DMS153 (cell line): ENCODE measurements at places on chromosomes 11 and 22.

DNA sequence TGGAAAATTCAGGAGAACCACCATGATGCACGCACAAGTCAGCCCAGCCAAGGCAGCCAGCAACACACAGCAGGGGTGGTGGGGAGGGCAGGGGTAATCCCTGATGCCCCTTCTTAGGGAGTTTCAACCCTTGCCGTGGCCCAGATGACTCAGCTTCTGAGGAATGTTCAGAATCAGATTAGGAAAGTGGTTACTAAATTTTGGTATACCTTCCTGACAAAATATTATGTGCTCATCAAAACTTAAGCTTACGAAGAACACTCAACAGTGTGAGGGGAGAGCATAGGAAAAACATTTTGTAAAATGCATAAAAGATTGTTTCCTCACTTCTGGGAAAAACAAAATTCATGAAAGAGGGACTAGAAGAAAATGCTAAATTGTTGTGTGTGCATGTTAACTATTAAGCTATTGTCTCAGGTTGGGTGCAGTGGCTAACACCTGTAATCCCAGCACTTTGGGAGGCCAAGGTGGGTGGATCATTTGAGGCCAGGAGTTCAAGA lies 32.1 kb downstream of the SERPIND1 start:
- DNase-seq: no peak

GRCh38 chr11:99244613-99245012 lies 223.9 kb downstream of the CNTN5 start:
- no peak for DNase-seq

DNA sequence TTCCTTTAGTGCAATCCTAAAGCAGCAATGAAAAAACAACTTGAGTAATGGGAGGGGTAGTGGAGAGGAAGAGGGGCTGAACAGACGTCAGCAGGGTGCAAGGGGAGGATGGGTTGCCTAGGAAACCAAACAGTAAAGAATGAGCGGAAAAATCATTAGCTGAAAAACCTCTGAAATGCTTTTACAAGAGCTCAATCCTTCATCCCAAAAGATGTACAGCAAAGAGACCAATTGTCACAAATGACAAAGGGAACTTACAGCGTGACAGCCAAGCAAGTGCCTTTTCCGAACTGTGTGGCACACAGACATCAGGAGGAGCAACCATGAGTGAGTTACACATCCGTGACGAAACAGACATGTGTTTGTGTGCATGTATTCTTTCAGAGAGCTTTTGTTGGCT lies 104.6 kb downstream of the SIK3 start:
- no peak for DNase-seq

GRCh38 chr11:33471541-33471940 lies 214.4 kb downstream of the HIPK3 start:
- DNase-seq: no peak

DNA sequence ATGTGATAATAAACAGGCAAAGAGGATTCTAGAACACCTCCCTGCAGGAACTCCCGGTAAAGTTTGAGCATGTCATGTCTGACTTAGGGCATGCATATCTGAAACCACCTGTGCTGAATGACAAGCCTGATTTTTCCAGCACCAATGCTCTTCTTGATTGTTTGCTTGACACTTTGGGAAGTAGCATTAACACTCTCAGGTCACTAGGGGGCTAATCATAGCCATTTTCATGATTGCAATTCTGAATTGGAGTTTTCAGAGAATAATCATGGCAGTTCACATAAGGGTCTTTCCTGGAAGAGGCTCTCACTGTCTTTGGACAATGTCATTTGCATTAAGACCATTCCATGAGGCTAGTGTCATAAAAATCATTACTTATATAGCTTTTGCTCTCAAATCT lies 234.4 kb upstream of the MTNR1B start:
- DNase-seq: no peak

- DNase-seq: peak; percentile 34
Observed at GRCh38 chr11:116791002-116791812, 472 bp downstream of the APOA5 start.

GRCh38 chr11:83918476-83918875 lies 632.3 kb upstream of the CCDC90B start:
- no peak for DNase-seq

GRCh38 chr22:17988800-17989513 lies 35.4 kb downstream of the MICAL3 start:
- DNase-seq: no peak

DNA sequence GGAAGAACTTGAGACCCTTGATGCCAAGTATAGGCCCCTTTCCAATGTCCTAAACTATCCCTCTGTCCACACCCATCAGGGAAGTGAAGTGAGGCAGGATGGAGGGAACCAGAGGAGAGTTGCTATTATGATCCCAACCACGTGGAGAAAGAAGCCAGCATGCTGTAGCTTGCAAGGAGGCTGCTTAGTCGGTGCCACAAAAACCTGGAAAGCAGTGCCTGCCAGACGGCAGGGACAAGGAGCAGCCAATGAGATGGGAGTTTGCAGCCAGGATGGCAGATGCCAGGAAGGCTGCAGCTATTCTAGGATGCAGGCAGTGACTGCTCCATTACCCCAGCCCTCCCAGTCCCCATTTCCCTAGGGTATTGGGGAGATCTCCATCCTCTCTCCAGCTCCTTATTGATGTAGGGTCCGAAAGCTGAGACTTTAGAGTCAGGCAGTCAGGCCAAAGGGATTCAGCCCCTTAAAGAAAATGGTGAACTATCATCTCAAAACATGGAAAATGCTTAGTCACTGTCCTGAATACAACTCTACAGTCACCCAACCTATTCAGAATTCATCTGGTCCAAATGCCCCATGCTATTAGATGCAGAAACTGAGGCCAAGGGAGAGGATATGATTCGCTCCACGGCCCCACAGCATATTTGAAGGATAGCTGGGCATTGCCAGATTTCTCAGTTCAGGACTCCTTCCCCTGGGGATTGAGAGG lies 18.4 kb upstream of the LRRC55 start:
- peak; percentile 28 for DNase-seq

GRCh38 chr11:122176651-122177050 lies 60.6 kb upstream of the BLID start:
- no peak for DNase-seq

DNA sequence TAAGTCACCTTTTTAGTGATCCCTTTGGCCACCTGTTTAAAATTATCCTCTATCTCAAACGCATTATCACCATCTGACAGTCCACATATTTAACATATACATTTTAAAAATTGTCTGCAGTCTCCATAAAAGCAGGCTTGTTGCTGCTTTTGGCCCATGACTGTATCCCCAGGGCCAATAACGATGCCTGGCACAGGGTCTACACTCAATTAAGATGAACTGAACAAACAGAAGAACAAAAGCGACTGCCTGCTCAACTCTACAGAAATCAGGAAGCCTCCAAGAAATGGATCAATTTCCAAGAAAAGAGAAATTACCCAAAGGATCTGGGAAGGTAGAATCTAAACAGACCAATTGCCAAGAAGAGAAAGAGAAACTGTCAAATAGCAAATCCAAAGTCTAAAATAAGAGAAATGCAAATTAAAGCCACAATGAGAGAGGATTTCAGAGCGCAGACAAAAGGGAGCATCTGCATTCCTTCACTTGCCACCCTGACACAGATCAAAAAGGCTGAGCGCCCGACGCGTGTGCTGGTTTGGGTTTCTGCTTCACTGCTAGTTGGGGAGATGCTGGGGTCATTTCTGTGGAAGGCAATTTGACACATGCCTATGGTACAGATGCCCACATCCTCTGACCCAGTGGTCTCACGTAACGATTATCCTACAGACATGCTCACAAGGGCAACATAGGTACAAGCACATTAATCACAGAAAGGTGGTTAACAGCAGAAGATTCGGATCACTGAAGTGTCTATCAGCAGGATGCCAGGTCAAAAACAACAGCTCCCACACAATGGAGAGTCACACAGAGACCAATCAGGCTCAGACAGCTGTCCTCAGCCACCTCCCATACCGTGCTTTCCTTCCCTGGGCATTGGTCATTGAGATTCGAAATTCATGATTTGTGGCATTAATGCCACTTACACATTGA lies 55.9 kb downstream of the SHISAL1 start:
- DNase-seq: no peak

GRCh38 chr11:88469561-88470225 lies 132.2 kb upstream of the CTSC start:
- DNase-seq: no peak

DNA sequence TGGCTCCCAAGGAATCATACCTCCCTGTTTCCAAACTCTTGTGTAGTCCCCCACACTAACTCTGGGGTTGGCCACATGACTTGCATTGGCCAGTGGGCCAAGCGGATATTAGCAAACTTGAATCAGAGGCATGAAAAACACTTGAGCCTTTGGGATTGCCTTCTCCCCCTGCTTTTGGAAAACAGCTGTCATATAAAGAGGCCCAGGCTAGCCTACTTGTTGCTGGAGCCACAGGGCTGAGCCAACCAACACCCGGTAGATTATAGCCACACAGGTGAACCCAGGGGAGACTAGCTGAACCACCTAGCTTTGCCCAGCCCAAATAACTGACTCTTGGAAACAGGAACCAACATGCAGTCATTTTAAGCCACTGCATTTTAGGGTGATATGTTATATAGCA lies 354.8 kb downstream of the TENM4 start:
- DNase-seq: no peak

- DNase-seq: no peak
Observed at GRCh38 chr11:10265936-10266335, 28.1 kb downstream of the SBF2 start.

- DNase-seq: no peak
Observed at GRCh38 chr11:2402890-2403645, 2.5 kb downstream of the TSSC4 start.

DNA sequence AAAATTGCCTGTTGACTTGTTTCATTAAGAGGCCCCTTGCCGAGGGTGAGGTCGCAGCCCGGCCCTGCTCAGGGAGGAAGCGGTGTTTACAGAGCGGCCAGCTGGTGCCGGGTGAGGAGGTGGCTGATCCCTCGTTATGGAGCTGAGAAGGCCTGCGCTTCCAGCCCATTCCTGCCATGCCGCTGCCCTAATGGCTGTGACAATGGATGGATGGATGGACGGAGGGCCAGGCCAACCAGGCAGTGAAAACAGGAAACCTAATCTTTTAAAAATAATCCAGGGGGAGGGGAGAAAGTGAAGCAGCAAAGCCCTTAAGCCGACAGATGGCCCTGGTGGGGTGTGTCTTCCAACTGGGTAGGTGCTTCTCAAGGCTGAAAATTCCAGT lies 38.5 kb downstream of the BCR start:
- DNase-seq: peak; percentile 86

- no peak for DNase-seq
Observed at GRCh38 chr11:120104041-120104565, 33.8 kb downstream of the TRIM29 start.

- no peak for DNase-seq
Observed at GRCh38 chr22:22968366-22968765, 80.8 kb downstream of the IGLL5 start.

- DNase-seq: no peak
Observed at GRCh38 chr11:117871160-117871559, 5.3 kb downstream of the FXYD6 start.

DNA sequence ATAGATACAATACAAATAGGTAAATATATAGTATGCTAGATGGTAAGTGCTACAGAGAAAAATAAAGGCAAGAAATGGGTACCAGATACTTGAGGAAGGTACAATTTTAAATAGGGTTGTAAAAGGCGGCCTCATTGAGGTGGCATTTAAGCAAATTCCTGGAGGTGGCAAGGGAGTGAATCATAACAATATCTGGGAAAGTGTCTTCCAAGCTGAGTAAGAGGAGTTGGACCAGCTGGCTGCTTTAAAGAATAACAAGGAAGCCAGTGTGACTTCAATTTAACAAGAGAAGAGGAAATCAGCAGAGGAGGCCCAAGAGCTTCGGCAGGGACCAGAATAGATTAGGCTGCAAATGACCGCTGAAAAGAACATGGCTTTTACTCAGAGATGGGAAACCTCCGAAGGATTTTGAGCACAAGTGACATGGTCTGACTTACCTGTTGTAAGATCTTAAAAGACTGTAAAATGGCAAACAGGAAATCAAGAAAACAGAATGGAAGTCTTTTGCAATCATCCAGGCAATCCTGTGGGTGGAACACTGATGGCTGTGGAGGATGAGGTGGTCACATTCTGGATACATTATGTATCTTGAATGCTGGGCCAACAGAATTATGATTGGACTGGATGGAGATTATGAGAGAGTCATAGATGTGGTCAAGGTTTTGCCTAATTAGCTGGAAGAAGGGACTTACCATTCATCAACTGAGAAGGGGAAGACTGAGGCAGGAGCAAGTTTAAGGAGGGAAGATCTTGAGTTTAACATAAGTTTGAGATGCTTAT lies 77.2 kb downstream of the RDX start:
- DNase-seq: no peak
